GM23338 (cell line): ENCODE measurements at places on chromosomes 3 and 15. TPM values are rescaled to one million over a fixed set of nuclear protein-coding genes. Genes with fewer than 3 reads are reported as not detected.

GRCh38 chr15:78059110-78059839 lies 18.2 kb downstream of the TBC1D2B start:
- H3K4me3 ChIP-seq = no peak overlapping the region
- H3K27ac ChIP-seq = no peak overlapping the region
- H3K27me3 ChIP-seq = no peaks in the 10 kb centered on the region
- no peak for DNase-seq
- no peaks in the 10 kb centered on the region for H3K36me3 ChIP-seq

DNA sequence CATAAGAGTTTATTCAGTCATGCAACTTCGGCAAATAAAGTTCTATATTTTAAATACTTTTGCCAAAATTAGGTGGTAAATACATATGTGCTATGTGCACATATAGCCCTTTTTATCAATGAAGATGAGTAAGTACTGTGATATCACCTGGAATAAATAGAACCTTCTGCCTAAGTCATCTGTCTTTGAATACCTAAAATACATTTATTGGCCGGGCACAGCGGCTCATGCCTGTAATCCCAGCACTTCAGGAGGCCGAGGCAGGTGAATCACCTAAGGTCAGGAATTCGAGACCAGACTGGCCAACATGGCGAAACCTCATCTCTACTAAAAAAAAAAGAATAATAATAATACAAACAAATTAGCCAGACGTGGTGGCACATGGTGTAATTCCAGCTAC lies 73.8 kb upstream of the FLNB start:
- DNase-seq = no peak
- H3K27ac ChIP-seq = no peak overlapping the region
- H3K36me3 ChIP-seq = no peaks in the 10 kb centered on the region
- no peak overlapping the region for H3K4me3 ChIP-seq

Gene CEMIP
- 2.1 and 4.1 TPM in 2 replicates for total RNA-seq

DNA sequence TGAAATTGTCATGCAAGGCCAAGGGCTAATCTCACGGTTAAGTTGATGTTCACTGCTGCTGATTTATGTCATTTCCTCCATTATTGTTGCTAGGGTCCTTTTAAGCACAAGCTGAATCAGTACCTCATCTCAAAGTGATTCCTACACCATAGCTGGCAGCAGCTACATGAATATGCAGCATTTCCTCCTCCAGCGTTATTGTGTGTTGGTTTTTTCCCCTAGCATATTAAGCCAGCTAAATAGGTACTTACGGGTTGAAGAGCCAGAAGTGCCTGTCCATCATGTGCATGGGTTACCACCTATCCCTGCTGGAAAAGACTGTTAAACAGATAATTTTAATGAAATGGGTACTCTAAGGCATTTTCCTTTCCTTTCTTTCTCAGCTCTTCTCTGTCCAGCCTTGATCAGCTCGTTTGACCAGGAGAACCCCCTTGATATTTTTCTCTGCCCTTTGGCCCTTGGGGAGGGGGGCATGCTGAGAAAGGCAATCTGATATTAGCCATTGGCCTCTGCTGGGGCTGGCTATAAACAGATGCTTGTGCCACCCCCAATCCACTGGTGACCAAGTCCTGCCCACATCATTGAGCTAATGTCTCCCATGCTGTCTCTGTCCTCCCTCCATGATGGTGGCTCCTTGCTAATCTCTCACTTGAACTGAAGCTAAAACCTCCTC lies 115.6 kb upstream of the PLXNA1 start:
- no peaks in the 10 kb centered on the region for H3K36me3 ChIP-seq
- H3K27ac ChIP-seq = no peak overlapping the region
- no peak overlapping the region for H3K4me3 ChIP-seq
- DNase-seq = no peak
- H3K4me1 ChIP-seq = no peaks in the 10 kb centered on the region
- H3K27me3 ChIP-seq = no peaks in the 10 kb centered on the region

Gene LIPC
- not detected in 2 replicates for total RNA-seq

- DNase-seq = no peak
- H3K4me3 ChIP-seq = no peak overlapping the region
- peaks cover 23% of the 10 kb centered on the region for H3K4me1 ChIP-seq
- H3K27ac ChIP-seq = no peak overlapping the region
- H3K27me3 ChIP-seq = no peaks in the 10 kb centered on the region
Measured at GRCh38 chr3:5165698-5166097, 21.8 kb upstream of the EDEM1 start.

GRCh38 chr15:90264671-90265070 lies 801 bp upstream of the NGRN start:
- DNase-seq = no peak
- H3K4me3 ChIP-seq = peak overlapping the region; percentile 76
- peaks cover 20% of the 10 kb centered on the region for H3K4me1 ChIP-seq
- peaks cover 11% of the 10 kb centered on the region; the same call in 1 of the 2 replicates for H3K36me3 ChIP-seq
- H3K27ac ChIP-seq = peak overlapping the region; percentile 96

DNA sequence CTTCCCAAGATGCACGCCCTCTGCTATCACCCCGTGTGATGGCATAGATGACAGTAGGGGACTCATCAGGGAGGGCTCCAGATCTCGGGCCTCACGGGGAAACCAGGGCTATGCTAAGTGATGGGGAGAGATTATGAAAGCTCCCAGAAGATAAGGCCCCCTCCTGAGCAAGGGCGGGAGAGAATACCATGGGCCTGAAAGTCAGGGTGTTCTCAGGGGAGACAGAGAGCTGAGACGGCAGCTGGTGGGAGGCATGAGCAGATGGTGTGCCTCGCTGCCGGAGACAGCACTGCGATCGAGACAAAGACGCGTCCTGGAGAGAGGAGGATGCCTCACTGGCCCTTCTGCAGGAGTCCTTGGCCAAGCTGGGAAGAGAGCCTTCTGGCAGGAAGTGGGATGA lies 106.5 kb upstream of the ADPGK start:
- H3K36me3 ChIP-seq = no peaks in the 10 kb centered on the region
- no peak overlapping the region for H3K27ac ChIP-seq
- DNase-seq = no peak
- no peaks in the 10 kb centered on the region for H3K4me1 ChIP-seq
- H3K4me3 ChIP-seq = no peak overlapping the region

DNA sequence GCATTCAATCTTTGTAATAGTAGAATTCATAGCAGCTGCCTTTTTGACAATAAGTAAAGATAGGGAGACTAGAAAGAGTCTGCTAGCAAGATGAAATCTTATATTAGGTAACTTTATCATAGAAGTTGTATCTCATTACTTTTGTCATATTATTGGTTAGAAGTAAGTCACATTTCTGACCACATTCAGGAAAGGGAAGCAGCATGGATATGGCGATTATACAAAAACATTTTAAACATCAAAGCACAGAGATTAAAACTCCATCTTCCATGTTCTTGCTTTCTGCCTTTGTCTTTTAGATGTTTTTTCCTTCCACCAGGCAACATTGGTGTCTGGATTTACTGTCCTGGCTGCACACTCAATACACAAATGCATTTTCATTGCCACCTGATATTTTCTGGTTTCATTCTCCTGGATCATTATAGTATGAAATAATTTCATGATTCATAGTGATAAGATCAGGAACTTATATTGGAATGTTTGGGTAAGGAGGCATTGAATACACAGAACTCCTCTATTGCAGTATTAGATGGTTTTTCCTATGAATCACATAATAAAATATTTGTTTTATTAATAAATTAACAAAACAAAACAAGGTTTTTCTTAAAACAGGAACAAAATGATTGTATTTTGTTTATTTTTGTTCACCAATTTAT lies 1460.3 kb upstream of the CADM2 start:
- no peaks in the 10 kb centered on the region for H3K27me3 ChIP-seq
- H3K27ac ChIP-seq = no peak overlapping the region
- DNase-seq = no peak

- H3K4me1 ChIP-seq = peaks cover 15% of the 10 kb centered on the region
- H3K36me3 ChIP-seq = peaks cover 36% of the 10 kb centered on the region
- DNase-seq = no peak
- H3K4me3 ChIP-seq = peak overlapping the region; percentile 53
Measured at GRCh38 chr3:40456279-40456939, 730 bp upstream of the RPL14 start.

GRCh38 chr3:34568766-34569165 lies 770.3 kb downstream of the PDCD6IP start:
- DNase-seq = no peak
- no peaks in the 10 kb centered on the region for H3K36me3 ChIP-seq
- H3K4me3 ChIP-seq = no peak overlapping the region
- peaks cover 8% of the 10 kb centered on the region; the same call in 1 of the 2 replicates for H3K4me1 ChIP-seq

DNA sequence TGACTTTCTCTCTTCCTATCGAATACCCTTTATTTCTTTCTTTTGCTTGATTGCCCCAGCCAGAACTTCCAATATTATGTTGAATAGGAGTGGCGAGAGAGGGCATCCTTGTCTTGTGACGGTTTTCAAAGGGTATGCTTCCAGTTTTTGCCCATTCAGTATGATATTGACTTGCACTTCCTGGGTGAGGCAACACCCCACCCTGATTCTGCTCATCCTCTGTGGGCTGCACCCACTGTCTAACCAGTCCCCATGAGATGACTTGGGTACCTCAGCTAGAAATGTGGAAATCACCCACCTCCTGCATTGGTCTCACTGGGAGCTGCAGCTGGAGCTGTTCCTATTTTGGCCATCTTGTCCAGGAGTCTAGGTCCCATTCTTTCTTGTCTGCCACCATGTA lies 44.8 kb upstream of the KCNH8 start:
- H3K36me3 ChIP-seq = no peaks in the 10 kb centered on the region; the same call in 1 of the 2 replicates
- H3K27ac ChIP-seq = no peak overlapping the region
- peak overlapping the region; percentile 55 for H3K4me3 ChIP-seq
- DNase-seq = no peak
- H3K27me3 ChIP-seq = no peaks in the 10 kb centered on the region

Gene HHATL
- total RNA-seq = not detected in 2 replicates
